Right lung (tissue), 10 donors: ENCODE measurements at places on chromosomes 7 and 10. TPM values are rescaled to one million over a fixed set of nuclear protein-coding genes. Genes with fewer than 3 reads are reported as not detected.

DNA sequence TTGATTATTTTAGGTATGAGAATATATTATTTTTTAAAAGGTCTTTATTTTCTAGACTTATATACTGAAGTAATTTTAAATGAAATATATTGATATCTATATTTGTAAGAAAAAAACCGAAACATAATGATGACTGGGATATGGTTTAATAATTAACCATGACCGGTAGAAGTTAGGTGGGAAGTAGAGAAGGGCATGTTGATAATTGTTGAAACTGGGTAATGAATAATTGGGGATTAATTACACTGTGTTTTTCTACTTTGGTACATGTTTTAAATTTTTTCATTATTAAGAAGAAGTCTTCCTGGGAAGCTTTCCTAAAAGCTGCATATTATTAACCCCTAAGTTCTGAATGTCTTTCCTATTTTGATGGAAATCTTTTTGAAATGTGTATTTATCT, 16.3 kb downstream of the TSPAN12 start:
- no peak for DNase-seq

GRCh38 chr7:111586711-111587409, 24.6 kb upstream of the IMMP2L start:
- DNase-seq: no peak

DNA sequence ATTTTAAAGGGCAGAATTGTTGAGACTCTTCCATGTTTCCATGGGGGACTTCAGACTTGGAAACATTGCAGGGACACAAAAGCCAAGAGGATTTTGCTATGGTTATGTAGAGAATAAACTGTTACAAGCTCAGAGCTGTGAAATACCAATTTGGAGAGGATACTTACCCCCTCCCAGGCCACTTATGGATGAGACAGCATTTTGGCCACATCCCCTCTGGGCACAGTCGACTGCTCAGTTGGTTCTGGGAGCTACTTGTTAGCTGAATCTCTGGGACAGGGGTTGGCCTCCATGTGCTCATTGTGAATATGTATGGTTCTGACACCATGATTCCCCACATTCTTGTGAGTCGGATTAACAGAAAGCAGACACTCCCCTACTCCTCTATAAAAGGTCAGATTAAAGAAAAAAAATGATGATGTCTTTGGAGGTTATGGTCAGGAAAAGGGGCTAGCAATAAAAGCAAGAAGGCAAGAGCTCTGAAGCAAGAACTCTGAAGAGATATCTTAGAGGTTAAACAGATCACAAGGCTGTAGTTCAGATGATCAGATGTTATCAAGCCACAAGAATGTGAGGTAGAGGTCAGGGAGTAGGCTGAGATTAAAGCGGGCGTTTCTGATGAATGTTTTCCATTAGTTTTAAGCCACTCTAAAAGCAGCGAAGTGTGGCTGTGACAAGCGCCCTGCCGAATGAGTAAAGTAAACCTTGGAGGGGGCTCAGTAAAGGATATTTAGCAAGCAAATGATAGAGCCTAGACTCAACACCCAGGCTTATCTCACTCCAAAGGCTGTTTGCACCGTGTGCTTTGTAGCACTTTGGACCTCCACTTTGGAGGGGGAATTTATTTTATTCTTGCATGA, 17.2 kb downstream of the STAMBPL1 start:
- DNase-seq: no peak

- no peak for DNase-seq
Observed at GRCh38 chr10:24438800-24439199, 229.9 kb downstream of the KIAA1217 start.

- DNase-seq: peak; percentile 38
Observed at GRCh38 chr7:28083164-28083997, 97.2 kb downstream of the JAZF1 start.

GRCh38 chr10:132918617-132919373, 23.6 kb downstream of the CFAP46 start:
- DNase-seq: no peak

The C10orf53 gene
- not detected for polyA plus RNA-seq

The SH2D4B gene
- 0.13 TPM for polyA plus RNA-seq

The LIPJ gene
- 0.22 TPM for polyA plus RNA-seq
